H1 (cell line): ENCODE measurements at places on chromosomes 1 and 21. TPM values are rescaled to one million over a fixed set of nuclear protein-coding genes. Genes with fewer than 3 reads are reported as not detected.

Gene TMEM82
- total RNA-seq, result 0.21 and 0.32 TPM in 2 replicates

DNA sequence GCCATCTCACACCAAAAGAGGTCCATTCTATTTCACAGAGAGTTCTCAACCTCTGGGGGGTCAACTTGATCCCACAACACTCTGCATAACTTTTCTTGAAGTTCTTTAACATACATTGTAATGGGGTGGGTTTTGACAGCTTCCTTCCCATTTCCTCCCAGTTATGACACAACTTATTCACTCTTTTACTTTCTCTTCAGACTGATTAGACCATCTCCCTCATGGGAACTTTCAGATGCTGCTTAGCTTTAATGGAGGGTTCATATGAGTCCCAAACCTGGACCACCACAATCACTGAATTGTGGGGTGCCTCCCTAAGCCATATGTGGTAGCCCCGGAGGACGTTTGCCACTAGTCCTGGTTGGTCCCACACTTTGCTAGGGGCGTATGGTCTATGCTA is 28.3 kb upstream of the KCNJ15 start:
- DNase-seq, result no peak

Gene BNIPL
- total RNA-seq, result 2.3 and 2.4 TPM in 2 replicates

DNA sequence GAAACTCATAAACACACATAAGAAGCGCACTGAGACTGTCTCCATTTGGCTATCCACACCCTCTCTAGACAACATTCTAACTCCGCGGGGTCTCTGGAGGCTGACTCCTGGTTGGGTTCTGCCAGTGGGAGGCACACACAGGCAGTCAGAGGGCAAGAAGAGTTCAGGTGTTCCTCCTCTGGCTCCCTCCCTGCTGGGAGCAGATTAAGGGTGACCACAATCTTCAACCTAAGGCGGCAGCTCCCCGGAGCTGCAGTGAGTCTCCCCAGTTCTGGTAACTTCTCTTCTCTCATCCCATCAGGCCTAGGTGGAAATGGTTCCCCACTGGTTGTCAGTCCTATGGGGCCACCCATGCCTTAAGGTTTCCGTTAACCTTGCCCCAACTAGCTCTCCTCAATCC is 7.4 kb upstream of the TENT5C start:
- DNase-seq, result no peak

Gene SYCP1
- total RNA-seq, result 0.11 and 0.44 TPM in 2 replicates

Gene ZBTB37
- total RNA-seq, result 11.3 and 12.5 TPM in 2 replicates

DNA sequence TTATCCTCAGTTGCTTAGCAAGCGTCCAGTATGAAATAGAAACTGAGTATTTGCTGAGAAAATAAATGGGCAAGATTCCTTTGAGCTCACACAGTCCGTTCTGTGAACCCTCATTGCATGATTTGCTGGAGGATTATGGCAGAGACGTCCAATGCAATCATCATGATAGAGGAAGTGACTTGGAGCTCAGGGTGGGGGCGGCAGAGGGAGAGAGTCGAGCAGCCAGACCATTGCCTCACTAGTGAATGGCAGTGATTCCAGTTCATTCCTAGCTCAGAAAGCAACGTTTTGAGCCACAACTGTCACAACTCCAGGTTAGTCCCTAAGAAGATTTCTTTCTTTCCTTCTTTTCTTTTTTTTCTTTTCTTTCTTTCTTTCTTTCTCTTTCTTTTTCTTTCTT is 27.5 kb upstream of the COL9A2 start:
- DNase-seq, result no peak
